ENCODE measurements at places on chromosomes 4 and X.

GRCh38 chrX:131045726-131046125 is 12.4 kb upstream of the ARHGAP36 start:
- no peak for DNase-seq

GRCh38 chr4:105936901-105937300 is 41.6 kb downstream of the NPNT start:
- no peak for DNase-seq

DNA sequence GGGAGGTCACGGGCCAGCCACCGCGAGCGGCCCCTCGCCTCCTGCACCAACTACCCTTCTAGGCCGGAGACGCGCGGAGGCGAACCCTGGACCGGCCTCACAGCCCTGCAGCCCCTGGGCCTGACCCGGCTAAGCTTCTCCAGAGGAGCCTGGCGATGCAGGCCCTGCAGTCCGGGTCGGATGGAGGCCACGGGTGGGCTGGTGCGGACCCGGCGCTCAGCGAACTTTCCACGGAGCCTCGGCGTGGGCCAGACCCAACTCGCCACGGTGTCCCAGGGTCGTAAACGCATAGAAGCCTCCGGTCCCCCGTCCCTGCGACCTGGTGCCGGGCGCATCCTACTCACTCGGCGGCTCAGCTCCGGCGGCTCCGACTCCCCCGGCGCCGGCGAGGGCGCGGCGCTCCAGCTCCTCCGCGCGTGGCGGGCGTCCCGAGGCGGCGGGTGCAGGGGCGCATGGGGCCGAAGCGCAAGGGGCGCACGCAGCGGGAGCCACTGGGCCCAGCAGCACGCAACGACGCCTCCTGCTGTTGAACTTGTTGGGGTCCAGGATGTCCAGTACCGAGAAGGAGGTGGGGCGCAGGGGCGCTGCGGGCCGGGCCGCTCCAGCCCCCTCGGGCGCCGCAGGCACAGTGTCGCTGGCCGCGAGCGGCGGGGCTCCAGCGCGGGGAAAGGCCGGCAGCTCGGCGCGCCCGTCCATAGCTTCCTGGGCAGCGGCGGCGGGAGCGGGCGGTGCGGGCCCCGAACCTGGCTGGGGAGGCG is 427 bp downstream of the NKX1-1 start:
- DNase-seq, result no peak

- no peak for DNase-seq
Observed at GRCh38 chr4:165175879-165176278, 31.5 kb upstream of the KLHL2 start.

DNA sequence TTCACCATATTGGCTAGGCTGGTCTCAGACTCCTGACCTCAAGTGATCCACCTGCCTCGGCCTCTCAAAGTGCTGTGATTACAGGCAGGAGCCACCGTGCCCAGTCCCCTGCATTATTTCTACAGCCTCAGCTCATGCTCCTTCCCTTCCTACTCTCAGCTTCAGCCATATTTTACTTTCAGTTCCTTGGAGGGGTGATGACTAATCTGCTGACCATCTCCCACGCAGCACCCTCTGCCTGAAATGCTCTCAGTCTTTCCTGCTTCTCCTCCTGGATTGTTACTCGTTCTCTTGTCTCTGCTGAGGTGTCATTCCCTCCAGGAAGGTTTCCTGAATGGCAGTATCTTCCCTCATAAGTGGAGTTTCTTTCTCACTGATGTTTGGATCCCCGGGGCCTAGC is 63.3 kb downstream of the MOSPD2 start:
- peak; percentile 84 for DNase-seq

GRCh38 chrX:22445880-22446279 is 173.2 kb downstream of the CBLL2 start:
- no peak for DNase-seq

DNA sequence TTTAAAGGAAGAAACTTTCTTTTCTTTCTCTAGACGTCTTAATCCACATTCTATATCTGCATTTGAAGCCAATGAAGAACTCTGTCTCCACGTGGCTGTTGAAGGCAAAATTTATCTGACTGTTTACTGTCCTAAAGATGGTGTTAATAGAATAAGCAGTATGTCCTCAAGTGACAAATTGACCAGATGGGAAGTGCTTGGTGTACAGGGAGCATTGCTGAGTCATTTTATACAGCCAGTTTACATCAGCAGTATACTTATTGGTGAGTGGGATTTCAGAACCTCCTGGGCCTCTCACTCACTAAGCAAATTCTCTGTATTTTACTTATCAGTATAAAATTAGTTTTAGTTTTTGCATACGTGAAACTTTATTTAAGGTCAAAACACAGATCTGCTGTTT is 33.7 kb downstream of the ADAD1 start:
- DNase-seq, result no peak

GRCh38 chr4:169167957-169168858 is 102.5 kb downstream of the SH3RF1 start:
- DNase-seq, result no peak

DNA sequence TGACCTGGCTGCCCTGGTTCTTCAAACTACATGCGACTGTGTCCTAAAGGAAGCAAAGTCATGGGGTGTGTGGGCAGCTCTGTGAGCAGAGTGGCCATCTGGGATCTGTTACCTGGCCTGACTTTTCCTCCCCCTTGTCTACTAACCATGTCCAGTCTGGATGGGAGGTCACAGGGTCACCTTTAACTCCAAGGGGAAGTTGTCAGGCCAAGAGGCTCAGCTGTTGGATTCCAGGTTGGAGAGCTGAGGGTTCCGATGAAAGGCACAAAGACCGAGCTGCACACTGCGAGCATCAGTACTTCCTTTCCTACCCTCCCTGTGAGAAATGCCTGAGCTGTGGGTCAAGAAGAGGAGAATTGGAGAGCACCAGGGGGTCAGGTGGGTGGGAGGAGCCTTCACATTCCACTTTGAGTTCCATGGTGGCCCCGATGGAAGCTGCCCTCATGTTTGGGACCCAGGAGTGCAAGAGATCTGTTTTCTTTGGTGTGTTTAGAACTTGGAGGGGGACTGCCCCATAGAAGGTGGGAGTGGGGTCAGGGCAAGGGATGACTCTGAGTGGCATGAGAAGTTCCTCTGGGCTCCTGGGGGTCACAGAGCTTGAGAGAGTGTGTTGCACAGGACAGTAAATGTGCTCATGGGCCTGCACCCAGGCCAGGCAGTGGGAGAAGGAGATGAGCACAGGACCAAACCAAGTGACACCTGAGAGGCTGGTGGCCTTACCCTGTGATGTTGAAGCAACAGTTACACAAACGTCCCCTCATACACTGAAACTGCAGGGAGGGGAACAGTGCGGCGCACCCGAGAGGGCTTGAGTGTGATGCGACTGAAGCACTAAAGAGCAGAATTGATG is 36.2 kb downstream of the RGS12 start:
- DNase-seq, result no peak

DNA sequence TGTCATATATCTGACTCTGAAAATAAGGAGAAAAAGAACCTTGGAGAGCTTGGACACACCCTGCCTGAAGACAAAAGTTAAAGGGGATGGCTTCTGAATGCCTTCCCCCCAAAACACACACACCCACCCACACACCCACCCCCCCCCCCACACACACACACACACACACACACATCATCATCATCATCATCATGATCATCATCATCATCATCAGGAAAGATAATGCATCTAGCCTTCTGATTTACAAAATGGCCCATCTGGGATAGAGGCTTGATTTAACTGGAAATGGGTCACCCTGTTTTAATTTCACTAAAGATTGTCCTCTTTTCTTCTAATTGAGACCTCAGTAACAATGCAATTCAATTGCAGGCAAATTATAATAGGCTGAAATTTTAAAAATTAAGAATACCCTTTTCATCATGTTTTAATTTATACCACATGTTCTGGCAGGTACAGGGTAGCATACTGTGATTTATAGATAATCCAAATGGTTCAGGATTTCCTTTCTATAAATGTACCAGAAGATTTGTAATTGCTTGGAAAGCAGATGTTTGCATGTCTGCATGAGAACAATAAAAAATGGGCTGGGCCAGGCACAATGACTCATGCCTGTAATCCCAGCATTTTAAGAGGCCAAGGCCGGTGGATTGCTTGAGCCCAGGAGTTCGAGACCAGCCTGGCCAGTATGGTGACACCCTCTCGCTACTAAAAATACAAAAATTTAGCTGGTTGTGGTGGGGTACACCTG is 56.5 kb downstream of the TRIM2 start:
- peak; percentile 49 for DNase-seq

DNA sequence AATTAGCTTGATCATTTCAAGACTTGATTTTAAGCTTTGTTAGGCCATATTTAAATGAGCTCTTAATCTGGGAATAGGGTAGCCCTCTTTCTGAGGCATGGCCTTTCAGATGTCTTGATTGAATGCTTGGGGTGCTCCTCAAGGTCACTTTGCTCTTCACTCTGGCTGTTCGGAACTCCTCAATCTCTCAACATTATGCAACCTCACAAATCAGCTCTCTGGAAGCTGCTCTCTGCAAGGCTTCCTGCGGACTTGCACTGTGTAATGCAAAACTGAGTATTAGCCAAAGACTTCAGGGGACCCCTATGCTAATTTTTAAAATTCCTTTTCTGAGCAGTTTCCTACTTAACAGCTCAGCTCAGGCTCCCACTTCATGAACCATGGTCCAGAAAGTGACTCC is 398.3 kb downstream of the PRDM5 start:
- DNase-seq, result no peak

DNA sequence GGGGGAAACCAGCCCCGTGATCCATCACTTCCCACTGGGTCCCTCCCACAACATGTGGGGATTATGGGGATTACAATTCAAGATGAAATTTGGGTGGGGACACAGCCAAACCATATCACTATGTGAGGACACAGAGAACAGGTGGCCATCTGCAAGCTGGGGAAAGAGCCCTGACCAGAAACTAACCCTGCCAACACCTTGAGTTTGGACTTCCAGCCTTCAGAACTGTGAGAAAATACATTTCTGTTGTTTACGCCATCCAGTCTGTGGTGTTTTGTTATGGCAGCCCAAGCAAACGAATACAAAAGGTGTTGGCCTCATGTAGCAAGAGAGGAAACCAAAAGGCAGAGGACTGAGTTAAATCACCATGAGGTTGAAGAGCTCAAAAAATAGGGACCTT is 169.9 kb upstream of the TENM3 start:
- no peak for DNase-seq

- no peak for DNase-seq
Observed at GRCh38 chr4:55608591-55608990, 16.5 kb upstream of the PDCL2 start.

- DNase-seq, result no peak
Observed at GRCh38 chr4:1204286-1204827, 32.0 kb upstream of the SPON2 start.

DNA sequence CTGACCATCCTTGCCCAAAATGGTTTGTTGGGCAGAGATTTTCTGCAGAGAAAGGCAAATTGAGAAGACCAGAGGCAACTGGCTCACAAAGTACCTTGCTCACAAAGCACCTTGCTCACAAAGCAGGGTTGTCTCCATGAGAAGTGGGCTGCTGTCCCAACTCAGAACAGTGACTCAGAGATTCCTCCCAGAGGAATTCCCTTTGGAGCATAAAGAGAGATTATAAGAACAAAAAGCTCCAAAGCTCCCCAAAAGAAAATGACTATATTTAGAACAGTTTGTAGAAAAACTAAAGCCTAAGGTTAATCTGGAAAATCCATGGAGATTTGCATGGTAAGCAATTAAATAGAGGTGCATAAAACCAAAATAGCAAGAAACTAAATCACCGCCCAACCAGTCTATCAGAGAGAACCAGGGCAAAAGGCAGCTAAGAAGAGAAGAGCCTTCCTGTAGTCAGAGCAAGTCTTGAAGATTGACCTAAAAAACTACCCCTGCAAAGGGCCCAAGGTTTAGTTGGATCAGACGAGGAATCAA is 731.4 kb downstream of the FAT4 start:
- no peak for DNase-seq

GRCh38 chrX:134004084-134004483 is 18.7 kb upstream of the GPC3 start:
- no peak for DNase-seq

DNA sequence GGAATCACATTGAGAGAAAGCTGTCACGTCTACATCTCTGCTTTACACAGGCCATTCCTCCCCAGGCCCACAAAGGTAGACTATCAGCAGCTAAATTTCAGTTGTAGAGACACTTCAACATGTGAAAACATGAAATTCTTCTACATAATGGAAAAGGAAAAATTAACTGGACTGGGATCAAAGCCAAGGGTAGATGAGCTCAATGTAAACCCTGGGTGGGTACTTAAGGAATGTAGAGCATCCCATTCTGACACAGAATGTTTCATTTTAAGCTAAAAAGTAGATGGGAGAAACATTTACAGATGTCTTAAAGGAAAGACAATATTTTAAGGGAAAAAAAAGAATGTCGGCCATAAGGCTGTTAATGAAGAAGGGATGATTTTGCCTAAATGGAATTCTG is 51.3 kb upstream of the NPNT start:
- peak; percentile 52 for DNase-seq

GRCh38 chr4:180682776-180683175 is 1560.4 kb upstream of the TENM3 start:
- DNase-seq, result no peak

DNA sequence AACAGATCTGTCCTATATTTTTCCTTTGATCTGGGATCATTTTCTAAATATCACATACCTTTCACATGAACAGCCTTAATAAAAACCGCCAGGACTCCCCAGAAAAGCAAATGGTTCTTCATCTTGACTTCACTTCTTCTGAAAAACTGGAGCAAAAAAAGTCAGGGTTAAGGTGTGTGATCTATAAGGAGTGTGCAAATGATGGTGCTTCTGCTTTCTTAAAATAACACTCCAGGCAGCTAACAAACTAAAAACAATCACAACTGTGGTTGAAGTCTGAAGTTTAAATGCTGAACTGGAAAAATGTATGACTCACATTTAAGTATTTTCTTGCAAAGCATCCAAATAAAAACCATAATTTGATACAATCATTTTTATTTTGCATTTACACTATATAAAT is at the start of gene JCHAIN:
JCHAIN (minus strand) TSS at position 140 of the 400 bp plus-strand sequence; CDS start at position 122, 18 bp downstream.
- DNase-seq, result peak; percentile 48

DNA sequence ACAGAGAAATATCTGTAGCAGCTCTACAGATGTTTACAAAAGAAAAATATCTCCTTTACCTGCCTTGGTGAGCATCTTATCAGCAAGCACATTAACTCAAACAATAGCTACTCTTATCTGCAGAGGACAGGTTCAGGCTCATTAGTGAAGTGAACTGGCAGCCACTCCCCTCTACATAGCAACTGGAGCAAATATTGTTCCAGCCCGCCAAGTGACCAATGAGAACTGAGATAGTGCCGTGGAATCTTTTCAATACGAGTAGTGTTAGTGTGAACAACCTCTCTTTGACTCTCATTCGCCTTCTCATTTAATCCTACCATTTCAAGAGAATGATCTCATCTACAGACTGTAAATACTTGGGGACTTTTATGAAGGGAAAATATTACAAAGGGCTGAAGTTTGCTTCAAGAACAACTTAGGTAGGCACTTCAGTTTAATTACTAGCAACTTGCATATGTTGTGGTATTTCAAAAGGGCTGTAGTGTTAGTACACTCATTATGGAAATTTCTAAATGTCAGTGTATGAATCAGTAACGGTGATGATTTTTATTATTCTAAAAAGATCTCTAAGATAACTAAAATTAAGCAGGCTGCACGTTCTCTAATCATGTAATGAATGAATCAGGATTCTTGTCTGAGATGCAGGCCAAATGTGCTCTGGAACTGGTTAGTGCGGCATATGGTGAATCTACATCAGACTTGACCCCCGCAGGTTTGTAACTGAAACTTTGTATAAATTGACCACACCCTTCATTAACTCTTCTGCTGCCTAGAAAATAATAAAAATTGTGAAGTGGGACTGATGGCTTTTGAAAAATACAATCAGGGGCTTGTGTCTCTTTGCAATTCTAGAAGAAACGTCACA is 72.4 kb downstream of the PALLD start:
- peak; percentile 63 for DNase-seq
